ENCODE measurements at places on chromosomes 16 and 17.

DNA sequence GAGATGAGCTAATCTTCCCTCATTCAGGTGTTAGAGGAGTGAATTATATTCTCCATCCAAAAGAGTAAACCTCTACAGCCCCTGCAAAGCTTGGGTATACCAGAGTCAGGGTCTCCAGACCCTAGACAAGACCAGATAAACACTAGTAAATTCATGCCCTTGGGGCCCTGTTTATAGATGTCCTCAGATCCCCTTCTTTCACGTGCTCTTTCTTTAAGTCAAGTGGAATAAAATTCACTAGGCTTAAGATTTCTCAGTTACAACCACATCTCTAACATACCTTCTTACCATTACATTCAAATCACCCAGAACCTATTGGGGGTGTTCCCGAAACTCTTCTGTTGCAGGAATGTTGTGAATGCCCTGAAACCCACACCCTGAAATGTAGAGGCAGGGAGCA, 2.2 kb upstream of the C17orf58 start:
- DNase-seq = no peak

DNA sequence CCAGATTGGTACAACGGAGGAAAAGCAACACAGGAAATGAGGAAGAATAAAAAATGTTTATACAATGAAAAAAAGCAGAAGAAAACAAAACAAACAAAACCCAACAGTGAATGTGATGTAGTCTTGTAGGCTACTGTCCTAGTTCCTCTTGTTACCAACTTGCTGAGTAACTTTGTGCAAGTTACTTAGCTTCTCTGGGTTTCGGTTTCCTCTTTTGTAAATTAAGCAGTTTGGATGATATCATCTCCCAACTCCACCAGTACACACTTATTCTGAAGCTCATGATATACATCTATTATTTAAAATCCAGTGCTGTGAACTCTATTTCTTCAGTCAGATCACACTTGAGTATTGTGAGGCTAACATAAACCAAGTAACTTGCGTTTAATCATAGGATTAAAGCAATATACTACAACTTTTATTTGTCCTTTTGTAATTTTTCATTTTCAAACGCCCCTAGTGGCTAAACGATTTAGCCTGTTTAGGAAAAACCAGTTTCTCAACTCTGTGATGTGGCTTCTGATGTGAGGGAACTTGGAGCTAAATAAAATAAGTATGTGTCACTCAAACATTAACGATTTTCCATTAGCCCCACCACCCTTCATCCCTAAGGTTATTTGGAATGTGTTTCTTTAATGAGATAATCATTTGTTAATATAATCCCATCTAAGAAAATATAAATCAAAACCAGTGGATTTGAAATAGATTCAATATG, 1.4 kb upstream of the UNK start:
- peak; percentile 55 for DNase-seq

DNA sequence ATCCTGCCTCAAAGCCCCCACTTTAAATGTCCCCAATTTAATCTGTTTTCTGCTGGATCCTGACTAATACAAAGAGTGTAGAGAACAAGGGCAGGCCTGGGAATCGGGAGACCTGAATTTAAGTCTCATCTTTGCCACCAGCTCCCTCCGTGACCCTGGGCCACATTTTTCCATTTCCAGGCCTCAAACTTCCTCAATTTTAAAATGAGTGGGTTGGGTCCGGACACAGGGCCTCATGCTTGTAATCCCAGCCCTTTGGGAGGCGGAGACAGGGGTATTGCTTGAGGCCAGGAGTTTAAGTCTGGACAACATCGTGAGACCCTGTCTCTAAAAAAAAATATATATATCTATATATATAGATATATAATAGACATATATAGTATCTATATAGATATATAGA, 61.4 kb downstream of the SRL start:
- no peak for DNase-seq

GRCh38 chr16:64615630-64616280, 506.1 kb downstream of the CDH11 start:
- DNase-seq = peak; percentile 65

DNA sequence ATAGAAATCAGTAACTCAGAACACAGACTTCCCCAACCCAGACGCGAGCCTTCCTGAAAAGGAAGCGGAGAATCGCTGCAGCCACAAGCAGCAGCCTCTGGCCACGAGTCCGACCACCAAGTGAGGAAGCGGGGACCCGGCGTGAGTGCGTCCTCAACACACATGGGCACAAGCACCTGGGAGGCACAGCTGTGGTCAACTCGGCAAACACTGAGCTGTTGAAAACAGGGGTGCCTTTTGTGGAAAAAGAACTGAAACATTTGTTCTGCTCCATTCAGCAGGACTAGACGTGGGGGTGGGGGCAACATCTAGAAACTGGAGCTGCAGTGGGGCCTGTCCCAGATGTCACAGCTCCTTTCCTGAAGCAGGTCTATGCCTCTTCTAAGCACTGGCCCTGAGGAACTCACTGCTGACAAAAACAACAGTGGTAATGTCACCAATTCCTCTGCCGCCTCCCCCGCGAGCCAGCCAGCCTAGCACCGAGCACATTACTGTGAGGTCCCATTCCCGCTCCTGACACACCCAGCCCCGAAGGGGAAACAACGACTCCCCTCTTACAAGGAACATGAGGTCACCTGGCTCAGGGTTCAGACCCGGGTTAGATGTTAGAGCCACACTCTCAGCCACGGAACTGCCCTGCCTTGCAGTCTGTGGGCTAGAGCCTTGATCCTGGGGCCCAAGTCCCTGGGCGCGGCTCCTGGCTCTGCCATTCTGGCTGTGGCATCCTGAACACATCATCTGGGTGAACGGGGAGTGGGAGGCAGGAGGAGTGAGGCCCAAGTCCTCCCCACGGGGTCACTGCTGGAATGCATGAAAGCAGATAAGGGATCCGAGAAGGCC, 29.0 kb downstream of the KDM8 start:
- no peak for DNase-seq

DNA sequence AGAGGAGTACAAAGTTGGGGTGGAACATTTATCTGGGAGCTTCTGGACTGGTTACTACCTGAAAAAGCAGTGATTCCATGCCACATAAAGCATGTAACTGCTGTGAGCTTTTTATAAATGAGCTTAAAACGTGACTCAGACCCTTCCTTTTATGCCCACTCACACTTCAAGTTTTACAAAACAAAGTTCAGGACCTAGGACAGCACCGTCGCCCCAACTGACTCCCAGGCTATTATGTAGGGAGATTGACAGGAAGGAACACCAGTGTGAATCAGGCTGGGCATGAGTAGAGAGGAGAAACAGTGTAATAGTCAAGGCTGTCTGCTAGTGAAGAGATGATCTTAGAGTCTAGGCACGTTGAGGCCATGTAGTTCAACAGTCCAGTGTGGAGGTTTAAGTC, 91.6 kb upstream of the DNAH9 start:
- no peak for DNase-seq

GRCh38 chr17:881778-882177, 97.8 kb downstream of the NXN start:
- no peak for DNase-seq

- DNase-seq = no peak
Measured at GRCh38 chr16:3029491-3030221, 5.8 kb downstream of the THOC6 start.

- no peak for DNase-seq
Measured at GRCh38 chr17:72677714-72678390, 414.6 kb downstream of the SLC39A11 start.

DNA sequence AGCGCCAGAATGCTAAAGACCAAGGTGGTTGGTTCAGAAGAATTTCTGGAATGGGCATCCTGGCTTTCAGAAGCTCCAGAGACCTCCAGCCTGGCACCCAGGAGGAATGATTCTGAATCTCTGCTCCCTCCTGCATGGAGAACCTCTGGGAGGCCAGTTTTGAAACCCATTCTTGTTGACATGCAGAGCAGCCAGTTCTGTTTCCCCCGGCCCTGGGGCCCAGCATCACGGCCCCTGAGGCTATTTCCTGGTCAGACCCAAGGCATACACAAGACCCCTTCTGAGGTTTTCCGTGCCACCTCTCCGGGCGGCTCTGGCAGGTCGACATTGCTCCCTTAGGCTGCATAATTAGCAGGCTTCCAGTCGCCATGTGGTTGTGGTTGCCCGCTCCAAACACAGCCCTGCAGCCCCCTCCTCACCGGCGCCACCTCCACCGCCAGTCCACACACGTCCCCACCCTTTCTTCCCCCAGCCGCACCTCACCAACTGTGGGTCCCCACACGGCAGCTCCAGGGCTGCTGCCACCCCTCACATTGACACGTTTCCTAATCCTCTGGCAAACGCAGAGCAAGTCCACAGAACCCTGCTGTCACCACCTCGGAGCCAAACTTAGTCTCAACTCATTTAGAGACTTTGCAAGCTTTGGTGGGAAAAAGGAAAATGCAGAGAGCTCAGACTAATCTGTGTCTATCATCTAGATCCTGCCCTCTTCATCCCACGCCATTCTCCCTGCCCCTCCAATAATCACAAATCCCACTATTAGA, 367.1 kb downstream of the SOX9 start:
- no peak for DNase-seq

DNA sequence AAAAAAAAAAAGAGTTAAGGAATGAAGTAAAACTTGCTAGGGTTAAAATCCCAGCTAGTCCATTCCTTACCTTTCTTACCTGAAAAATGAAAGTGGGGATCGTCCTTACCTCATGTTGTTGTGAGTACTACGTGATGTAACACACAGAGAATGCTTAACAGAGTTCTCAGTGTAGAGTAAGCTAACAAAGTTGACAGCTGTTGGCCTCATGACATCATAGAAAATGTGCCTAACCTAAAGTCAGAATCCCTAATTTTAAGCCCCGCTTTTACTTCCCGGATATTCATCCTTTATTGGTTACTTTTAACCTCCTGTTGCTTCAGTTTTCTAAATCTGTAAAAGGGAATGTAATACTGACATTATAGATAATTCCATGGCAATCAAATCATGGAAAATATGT, 505.8 kb upstream of the HSBP1 start:
- DNase-seq = no peak

DNA sequence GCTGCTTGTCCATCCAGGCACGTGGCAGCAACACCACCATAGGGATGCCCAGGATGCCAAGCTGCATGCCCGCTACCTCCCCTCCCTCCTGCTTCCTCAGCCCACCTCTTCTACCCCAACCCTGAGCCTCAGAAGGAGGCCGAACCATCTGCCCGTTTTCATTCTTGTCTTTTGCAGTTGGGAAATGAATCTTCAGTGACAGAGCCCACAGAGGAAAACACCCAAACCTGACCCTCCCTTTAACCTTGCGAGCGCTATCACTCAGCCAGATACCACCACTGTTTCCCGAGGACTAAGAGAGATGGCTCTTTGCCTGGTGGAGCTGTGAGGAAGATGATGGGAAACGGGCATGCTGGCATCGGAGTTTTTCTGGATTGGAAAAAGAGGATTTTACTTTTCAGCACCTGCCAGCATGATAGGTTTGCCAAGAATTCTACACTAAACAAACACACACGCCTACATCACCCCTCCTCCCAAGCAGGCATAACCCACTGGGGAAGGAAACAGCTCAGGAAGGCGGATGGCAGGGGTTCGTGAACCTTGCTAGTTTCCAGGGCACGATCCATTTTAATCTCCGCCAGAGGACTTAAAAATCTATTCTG, 457.4 kb downstream of the SLC39A11 start:
- DNase-seq = no peak

- DNase-seq = no peak
Measured at GRCh38 chr17:31448467-31449077, 57.1 kb downstream of the RAB11FIP4 start.

DNA sequence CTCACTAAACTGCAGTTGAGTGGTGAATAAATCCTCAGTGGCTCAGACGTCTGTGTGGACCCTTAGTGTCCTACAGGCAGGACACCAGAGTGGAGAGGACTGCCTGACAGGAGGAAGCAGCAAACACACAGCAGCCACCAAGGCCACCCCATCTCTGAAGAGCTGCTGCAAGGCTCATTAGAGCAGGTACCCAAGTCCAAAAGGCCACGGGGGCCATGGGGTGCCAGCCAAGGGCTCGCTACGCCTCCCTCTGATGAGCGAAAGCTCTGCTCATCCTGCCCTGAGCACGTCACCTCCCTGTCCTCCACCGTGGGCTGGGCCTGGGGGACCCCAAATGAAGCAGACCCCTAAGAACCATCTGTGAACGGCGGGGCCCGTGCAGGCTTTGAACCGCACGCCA, 70.1 kb upstream of the DOC2B start:
- DNase-seq = no peak

GRCh38 chr16:88459366-88460073, 6.4 kb downstream of the ZFPM1 start:
- no peak for DNase-seq

DNA sequence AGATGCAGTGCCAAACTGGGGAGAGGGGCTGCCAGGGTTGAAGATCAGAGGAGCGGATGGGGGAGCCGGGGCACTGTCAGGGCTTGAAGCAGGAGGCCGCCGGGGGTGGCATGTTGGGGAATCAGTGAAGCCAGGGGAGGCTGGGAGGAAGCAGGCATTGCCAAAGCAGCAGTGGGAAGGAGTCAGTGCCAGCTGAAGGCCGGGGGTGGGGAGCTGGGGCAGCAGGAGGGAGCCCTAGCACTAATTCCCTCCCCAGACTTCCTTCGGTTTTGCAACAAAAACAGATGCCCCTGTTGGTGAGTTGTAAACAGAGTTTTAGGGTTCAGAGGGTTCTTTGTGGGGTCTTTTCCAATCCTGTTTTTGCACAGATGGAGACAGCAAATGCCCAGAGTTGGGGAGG, 10.9 kb upstream of the TAC4 start:
- no peak for DNase-seq

DNA sequence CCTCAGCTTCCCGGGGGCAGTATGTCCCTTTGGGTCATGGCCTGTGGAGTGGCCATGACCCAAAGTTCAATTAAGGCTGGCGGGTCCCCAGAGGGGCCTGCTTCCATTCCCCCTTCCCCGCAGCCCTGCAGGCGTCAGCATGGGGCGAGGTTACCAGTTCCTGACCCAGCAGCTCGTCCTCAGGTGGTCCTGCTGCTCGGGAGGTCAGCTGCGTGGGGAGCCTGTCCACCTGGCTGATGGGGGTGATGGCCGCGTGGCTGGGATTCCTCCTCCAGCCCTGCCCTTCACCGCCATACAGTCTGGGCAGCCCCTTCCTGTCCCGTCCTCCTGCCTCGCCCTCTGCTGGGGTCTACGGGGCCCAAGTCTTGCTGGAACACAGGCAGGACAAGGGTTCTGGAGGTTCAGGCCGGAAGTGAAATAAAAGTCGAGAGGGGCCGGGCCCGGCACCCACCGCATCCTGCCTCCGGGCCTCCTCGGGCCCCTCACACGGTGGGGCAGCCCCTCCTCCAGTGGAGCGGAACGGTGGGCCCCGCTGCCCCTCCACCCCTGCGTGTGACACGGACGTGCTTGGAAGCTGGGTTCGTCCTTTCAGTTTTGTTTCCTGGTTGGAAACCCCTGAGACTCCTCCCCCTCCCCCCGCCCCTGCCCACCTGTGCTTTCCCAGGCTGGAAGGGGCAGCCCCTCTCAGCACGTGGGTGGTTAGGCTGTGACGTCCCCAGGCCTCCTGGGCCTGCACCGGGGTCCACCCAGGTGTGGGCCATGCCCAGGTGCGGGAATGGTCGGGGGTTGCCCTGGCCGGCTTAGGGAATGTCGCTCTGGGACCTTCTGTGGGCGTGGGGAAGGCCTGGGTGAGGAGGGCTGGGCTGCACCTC, 6.8 kb downstream of the UBALD2 start:
- no peak for DNase-seq
